ENCODE measurements at places on chromosomes 7 and 10. TPM values are rescaled to one million over a fixed set of nuclear protein-coding genes. Genes with fewer than 3 reads are reported as not detected.

Gene STEAP2
- 2.4 TPM for total RNA-seq

Gene TFEC
- not detected for total RNA-seq

Gene LRRN3
- total RNA-seq, result not detected

Gene TBX20
- total RNA-seq, result 3.2 TPM

Gene CCL26
- total RNA-seq, result 15.1 TPM

Gene CPED1
- total RNA-seq, result 64.8 TPM

Gene GTF2IRD1
- total RNA-seq, result 21.2 TPM

Gene ELMO1
- total RNA-seq, result not detected

Gene ITIH5
- total RNA-seq, result 16.3 TPM

Gene CYP2C19
- total RNA-seq, result not detected

Gene CACNA2D1
- 31.6 TPM for total RNA-seq

Gene MEOX2
- not detected for total RNA-seq

Gene HOXA5
- total RNA-seq, result 0.79 TPM

Gene UPK3B
- not detected for total RNA-seq

Data from SJSA1 (cell line).